ENCODE measurements at places on chromosomes 11 and 22.
A peak's percentile ranks its signal among the peaks of the same experiment; 100 is the strongest.

DNA sequence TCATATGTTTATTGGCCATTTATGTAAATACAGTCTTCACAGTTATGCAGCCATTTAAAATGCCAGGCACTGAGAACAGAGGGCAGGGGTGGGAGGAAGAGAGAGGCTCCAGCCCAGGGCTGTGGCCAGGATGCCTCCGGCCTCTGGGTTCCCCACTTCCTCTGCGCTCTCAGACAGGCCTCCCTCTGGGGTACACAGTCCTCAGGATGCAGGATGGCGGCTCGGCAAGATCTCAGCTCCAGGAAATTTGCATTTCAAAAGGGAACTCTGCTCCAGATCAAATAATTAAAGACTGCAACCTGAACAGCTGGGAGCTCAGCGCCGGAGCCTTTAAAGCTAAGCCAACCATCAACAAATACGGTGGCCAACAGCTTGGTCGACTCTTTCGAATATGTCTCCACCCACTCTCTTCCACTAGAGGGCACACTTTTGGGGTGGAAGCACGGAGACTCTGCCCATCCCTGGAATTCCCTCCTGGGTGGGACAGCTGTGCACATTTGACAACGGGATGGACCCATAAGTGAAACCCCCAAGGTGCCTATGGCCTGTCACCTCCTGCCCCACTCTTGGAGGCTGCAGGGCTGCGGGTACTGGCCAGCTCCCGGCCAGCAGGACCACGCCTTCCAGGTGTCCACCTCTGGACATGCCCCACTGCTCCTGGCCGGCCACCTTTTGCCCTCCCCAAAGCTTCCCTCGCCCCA, 1044.7 kb downstream of the BRD1 start:
- no peak for DNase-seq

DNA sequence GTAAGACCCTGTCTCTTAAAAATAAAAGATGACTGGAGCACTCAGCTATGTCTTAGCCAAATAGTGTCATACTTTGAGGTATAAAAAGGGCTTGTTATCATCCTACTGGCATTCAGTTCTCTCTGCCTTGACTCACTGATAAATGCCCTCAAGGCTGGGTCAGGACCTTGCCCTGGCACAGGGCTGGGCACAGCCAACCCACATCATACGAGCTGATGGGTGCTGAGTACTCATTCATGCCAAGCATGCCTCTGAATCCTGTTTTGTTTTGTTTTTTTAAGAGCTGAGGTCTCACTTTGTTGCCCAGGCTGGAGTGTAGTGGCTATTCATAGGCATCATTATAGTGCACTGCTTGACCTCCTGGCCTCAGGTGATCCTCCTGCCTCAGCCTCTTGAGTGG, 1.9 kb downstream of the SMTNL1 start:
- no peak for DNase-seq

GRCh38 chr11:74611369-74611861, 19.0 kb downstream of the POLD3 start:
- DNase-seq, result peak; percentile 55

GRCh38 chr11:119403021-119403420, 20.0 kb downstream of the THY1 start:
- DNase-seq, result no peak

GRCh38 chr11:130561441-130561881, 113.0 kb downstream of the ADAMTS15 start:
- DNase-seq, result no peak

- no peak for DNase-seq
Measured at GRCh38 chr11:123316003-123316402, 114.1 kb upstream of the GRAMD1B start.

DNA sequence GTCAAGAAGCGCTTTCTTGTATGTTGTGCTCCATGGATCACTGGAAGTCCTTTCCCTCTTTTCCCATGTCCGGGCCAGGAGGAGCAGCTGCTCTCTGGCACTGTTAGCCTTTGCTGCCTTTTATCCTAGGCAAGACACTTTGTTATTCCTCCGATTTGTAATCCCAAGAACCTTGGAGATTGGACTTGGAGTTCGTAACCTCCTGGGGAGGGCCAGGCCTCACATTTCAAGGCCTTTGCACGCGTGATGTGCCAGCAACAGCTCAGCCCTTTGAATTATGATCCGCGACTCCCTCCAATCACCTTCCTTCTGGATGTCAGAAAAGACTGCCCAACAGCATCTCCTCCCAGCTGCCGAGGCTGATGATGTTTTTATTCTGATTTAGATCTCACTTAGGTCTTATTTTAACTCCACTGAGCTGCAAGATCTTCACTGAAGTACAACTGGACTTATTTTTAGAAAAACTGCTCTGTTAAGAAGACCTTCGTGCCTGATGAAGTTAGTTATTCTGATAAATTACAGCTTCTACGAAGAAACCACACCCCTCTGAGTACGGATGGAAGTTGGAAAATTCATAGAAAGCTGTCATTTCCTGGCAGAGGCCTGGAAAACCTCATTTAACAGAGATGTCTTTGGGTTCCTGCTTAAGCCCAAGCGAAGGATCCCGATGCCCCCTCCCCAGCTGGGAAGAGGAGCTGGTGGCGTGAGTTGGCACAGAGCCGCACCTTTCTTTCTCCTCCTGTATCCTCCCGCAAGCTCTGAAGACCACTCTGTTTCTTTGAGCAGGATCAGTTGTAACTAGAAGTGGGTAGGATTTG, 62.4 kb downstream of the PARVB start:
- no peak for DNase-seq

- DNase-seq, result no peak
Measured at GRCh38 chr11:4381901-4382300, 11.6 kb downstream of the TRIM21 start.

DNA sequence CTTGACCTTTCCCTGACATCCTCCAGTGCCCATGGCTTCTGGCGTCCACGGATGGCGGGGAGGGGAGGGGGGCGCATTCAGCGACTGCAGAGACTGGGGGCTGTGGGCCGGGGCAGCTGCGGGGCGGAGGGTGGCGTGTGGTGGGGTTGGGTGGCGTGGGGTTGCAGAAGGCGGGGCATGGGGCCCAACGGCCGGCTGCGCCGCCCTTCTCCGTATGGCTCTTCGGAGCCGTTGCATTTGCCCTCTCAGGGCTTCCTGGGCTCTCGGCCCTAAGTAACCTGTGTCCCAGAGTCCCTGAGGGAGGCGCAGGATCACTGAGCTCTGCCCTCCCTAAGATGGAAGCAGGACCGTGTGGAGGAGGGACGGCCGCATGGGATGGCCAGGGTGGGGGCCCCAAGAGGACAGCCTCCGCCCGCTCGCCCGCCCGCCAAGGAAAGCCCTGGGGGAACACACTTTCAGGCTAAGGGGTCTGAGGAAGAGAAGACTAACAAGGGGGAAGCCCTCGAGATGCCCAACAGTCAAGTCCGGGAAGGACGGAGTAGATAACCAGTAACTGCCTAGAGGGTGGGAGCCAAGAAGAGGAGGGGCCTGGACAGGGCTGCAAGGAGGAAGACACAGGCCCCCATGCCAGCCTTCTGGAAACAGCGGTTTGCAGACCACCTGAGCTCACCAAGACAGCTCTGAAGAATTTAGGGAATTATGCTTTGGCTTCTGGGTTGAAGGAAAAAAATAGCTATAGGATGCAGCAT, 9.2 kb upstream of the AIFM3 start:
- no peak for DNase-seq

GRCh38 chr11:58164389-58164788, 24.5 kb upstream of the OR9Q2 start:
- DNase-seq, result no peak

GRCh38 chr11:111978028-111978771, 41.1 kb downstream of the DIXDC1 start:
- DNase-seq, result peak; percentile 34

- DNase-seq, result no peak
Measured at GRCh38 chr11:2096919-2097301, 42.3 kb downstream of the IGF2 start.

- no peak for DNase-seq
Measured at GRCh38 chr11:77661670-77662069, 24.1 kb upstream of the CLNS1A start.

DNA sequence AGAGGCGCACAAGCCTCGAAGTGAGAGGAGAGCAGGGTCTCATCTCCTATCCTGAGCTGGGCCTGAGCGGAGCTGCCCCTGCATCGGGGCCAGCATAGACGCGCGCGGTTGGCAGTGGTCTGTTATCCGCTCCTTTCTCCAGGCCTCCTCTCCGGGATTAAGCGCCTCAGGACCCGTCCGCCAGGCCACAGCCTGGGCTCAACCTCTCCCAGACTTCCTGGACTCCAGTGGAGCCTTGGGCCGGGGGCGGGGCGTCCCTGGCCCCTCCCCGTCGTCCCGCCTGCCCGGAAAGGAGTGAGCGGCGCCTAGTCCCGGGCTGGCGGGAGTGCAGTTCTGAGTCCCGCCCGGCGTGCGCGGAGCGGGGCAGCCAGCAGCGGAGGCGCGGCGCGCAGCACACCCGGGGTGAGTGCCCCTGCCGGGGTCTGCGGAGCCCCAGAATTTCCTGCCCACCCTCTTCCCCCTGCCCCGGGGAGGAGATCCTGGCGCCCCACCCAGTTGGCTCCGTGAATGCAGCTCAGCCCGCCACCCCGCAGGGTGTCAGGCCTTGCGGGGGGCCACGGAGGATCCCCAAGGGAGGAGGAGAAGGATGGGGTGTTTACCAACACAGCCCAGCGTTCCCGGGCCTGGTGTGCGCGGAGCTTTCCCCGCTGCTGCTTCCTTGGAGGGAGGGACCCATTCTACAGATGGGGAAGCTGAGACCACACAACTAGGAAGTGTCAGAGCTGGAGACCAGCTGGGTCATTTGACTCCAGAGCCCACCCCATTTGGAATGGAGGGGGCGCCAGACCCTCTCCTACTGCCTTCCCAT, at the start of gene TCIRG1:
Gene TCIRG1, plus strand, starts transcription at position 308 of the 808 bp plus-strand sequence. CDS start 2,247 bp downstream, outside the sequence.
- no peak for DNase-seq

DNA sequence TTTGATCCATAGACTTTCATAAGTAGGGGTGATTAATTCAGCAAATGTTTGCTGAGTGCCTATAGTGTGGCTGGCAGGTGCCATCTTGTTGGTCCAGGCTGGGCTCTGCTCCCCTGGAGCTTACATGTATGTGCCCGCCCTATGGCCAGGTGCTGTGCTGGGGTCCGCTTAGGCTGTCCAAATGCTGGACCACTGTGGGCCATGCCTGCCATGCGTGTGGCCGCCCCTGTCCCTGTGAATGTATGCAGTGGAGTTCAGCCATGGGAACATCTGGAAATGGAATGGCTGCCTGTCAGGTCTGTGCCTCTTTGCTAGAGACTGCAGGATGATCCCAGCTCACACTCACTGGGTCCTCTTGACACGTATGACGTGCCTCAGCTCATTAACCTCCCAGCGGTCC, 594.6 kb downstream of the TBC1D22A start:
- no peak for DNase-seq

- no peak for DNase-seq
Measured at GRCh38 chr11:46632502-46632901, 15.1 kb downstream of the ATG13 start.

All from HS-5 (cell line).